Left hindlimb (tissue), 1 donor: ENCODE measurements at places on chromosomes 12 and 14.
A peak's percentile ranks its signal among the peaks of the same experiment; 100 is the strongest.

DNA sequence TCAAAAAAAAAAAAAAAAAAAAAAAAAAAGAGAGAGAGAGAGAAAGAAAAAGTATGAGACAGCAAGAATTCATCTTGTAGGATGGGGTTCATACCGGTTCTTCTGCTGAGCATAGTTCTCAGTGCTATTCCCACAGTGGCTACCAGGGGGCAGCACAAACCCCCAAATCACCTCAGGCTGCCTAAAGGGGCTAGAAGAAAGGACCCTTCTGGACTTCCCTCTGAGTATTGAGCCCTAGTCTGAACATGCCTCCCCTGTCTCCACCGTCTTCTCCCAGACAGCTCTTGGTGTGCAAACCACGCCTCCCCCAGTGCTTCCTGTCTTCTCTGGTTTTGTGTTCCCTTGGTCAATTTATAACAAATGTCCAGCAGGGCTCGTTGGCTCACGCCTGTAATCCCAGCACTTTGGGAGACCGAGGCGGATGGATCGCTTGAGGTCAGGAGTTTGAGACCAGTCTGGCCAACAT lies 31.3 kb upstream of the SMUG1 start:
- peak; percentile 89 for DNase-seq

DNA sequence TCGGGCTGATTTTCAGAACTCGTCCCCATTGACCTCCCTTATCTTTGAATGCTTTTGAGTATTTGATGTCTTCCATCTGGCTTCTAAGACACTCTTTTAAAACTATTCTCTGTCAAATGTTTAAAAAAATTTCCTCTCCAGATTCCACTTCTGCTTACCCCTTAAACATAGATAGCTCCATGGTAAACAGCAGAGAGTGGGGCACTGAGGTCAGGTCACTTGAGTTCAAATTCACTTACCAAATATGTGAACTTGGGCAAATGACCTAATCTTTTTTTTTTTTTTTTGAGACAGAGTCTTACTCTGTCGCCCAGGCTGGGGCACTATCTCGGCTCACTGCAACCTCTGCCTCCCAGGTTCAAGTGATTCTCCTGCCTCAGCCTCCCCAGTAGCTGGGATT lies 126.8 kb upstream of the CPSF6 start:
- no peak for DNase-seq

DNA sequence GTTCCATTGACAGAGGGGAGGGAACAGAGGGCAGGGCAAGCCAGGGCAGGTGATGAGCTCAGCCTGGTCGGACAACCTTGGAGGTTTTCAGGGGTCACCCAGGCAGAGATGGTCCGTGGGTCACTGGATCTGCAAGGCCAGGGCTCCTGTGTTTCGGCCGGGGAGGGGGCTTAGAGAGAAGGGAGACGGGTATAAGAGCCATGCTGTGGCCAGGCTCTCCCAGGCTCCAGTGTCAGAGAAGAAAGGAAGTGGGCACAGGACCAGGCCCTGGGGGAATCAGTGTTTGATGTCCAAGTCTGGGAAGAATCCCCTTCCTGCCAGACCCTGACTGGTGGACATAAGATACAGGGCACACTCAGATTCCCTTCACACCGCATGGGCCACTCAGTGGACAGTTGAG lies 36.9 kb downstream of the DIO3 start:
- DNase-seq: no peak

DNA sequence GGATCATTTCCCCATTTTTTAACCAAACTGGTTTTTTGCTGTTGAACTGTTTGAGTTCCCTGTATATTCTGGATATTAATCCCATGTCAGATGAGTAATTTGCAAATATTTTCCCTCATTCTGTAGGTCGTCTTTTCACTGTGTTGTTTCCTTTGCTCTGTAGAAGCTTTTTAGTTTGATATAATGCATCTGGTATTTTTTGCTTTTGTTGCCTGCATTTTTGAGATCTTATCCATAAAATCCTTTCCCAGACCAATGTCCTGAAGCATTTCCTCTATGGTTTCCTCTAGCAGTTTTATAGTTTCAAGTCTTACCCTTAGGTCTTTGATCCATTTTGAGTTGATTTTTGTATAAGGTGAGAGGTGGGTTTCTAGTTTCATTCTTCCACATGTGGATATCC lies 71.3 kb downstream of the LRP6 start:
- DNase-seq: no peak

DNA sequence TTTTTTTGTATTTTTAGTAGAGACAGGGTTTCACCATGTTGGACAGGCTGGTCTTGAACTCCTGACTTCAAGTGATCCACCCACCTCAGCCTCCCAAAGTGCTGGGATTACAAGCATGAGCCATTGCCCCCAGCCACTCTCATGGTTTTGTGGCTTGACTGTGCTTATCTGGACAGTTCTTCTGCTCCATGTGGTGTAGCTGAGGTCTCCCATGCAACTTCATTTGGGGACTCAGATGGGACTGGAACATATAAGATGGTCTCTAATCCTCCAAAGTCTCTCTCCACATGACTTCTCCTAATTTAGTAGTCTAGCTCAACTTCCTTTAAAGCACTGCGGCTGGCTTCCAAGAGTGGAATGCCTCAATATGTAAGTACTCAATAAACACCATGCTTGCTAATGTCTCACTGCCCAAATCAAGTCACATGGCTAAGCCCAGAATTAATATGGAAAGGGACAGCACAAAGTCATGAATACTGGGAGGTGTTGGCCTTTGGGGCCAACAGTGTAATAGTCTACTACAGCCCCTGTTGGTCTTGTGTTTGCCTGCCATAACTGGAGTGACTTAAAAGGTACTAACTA lies 7.4 kb downstream of the INHBC start:
- no peak for DNase-seq

DNA sequence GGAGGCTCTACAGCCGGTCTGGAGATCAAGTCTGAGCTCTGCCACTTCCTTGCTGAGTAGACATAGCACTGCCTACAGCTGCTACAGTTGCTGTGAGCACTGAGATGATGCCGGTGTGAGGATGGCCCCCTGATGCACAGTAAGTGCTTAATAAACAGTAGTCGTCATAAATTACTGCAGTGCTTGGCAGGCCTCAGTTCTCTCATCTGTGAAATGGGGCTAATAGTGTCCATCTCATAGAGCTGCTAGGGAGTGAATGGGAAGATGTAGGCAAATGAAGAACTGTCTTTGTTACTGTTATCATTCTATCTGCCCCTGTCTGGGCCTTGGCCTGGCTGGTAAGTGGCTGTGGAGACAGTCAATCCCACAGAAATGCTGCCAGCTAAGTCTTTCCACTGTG lies 124.3 kb downstream of the RBM19 start:
- DNase-seq: no peak

- no peak for DNase-seq
Measured at GRCh38 chr12:127656266-127656665, 610.7 kb upstream of the TMEM132C start.

DNA sequence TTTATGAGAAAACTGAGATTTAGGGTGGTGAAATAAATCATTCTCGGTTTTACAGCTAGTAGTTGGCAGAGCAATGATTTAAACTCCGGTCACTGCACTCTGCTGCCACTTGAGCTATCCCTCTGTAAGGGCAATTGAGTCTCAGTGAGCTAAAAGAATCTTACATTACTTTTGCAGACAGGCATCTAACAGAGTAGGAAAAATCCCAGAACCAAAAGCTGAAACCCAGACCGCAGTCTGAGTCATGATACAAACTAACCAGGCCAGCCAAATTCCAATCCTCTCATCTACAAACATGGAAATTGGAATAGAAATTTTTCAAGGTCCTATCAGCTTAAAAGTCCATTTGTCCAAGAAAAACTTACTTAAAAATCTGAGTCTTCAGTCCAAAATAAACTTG lies 73.7 kb downstream of the ANKS1B start:
- DNase-seq: peak; percentile 54

DNA sequence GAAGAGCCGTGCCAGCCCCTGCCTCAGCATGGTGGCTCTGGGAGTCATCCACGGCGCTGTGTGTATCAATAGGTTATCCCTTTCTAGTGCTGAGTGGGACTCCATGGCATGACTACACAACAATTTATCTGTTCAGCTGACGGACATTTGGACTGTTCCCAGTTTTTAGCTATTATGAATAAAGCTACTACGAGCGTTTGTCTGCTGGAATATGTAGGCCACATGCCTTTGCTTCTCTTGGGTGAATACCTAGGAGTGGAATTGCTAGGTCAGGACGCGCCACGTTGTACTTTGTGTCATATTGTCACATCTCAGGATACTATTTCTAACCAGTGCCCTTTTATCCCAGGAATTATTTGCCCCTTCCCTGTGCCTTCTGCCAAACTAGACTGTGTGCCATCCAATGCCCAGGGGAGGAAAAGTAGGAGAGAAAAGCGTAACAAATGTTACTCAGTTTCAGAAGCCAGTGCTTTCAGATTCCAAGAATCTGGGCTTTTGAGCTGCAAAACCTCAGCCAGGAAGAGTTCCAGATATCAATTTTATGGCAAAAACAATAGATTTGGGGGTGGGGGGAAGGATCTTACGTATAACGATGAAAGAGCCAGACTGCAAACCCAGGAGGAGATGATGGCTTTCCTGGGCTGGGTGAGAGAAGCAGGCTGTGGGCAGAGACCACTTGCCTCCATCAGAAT lies 62.5 kb upstream of the NCOR2 start:
- DNase-seq: no peak

DNA sequence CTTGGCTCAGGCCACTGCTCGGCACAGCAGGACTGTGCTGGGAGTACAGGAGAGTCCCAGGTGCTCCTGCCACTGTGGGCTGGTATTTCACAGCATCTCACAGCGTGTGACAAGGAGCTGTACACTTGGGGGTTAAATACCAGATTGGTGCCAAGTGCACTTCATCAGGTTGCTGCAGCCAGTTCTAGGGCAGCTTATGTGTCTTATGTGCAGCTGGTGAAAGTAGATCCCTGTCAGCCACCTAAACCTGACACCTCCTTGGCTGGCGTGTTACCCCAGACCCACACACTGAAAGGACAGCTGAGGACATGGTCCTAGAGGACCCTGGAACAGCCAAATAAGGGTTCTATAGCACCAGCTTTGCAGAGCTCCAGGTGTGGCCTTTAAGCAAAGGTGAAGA lies 18.9 kb downstream of the PLEKHH1 start:
- DNase-seq: no peak

DNA sequence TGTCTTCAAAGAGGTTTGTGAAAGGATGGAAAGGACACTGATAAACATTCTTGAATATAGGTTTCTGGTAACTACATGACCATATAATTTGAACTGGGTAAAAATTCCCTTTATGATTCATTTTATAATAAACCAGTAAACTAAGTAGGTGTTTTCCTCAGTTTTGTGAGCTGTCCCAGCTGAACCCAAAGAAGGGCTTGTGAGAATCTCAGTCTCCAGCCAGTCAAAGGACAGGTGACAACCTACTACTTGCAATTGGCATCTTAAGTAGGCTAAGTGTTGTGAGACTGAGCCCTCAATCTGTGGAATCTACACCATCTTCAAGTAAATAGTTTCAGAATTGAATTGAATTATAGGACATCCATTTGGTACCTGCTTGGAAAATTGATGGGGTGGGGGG lies 75.2 kb downstream of the MYF5 start:
- no peak for DNase-seq

GRCh38 chr12:59660148-59660547 lies 64.3 kb downstream of the SLC16A7 start:
- DNase-seq: no peak

DNA sequence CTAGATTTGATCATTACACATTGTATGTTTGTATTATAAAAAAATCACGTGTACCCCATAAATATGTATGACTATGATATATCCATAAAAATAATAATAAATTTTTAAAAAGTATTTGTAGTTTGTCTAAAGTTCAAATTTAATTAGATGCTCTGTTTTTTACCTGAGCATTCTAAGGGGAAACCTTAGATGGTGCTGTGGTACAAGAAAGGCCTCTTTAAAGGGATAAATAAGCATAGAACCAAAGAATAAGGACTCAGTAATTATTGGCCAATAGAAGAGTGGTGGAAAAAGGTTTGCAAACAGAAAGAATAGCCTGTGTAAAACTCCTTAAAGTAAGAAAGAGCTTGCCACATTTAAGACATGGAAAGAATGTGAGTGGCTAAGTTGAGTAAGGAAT lies 580.1 kb upstream of the SEL1L start:
- DNase-seq: no peak

DNA sequence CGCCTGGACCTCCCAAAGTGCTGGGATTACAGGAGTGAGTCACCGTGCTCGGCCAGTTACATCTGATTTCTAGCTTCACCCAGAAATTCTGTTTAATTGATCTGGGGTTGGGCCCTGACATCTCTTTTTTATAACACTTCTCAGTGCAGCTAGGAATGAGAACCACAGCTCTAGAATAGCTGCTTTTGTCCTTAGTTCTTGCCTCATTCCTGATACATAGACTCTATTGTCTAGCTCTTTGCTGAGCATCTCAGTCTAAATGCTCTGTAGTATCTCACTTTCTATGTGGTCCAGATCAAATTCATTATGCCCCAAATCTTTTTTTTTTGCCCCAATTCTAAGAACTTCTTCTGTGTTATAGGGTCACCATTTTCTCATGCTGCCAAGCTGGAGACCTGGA lies 29.9 kb upstream of the FUT8 start:
- no peak for DNase-seq

DNA sequence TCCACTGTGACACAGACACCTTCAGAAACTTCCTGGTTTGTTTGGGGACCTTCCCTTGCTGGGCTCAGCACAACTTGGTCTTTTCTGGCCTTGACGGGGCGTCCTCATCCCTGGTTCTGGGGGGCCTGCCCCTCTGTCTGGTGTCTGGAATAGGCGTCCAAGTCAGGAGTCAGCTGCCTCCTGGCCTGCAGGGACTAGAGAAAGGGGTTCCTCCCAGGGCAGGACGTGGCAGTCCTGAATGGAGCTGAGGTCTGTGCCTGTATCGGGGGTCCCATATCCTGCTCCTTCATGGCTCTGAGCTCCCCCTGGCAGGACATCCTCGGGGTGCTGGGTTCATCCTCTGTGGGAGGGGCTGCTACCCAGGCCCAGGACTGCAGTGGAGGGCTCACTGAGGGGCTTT lies 384.0 kb downstream of the TMEM121 start:
- no peak for DNase-seq

DNA sequence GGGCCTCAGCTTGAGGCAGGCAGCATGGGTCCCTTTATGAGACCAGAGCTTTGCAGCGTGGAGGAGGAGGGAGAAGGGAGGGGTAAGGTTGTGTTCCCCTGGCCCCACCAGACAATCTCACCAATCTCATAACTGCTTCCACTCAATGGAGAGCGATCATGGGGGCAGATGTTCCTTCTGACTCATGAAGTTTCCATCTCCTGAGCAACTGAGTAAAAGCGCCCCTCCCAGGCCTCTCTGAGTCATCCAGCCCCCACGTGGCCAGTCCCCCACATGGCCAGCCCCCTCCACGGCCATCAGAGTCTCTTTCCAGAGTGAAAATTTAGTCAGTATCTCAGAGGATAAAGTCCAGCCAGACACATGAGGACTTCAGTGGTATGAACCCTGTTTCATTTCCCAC lies 39.2 kb upstream of the PLXNC1 start:
- DNase-seq: no peak
